ENCODE measurements at places on chromosomes 3 and 15. TPM values are rescaled to one million over a fixed set of nuclear protein-coding genes. Genes with fewer than 3 reads are reported as not detected.

- DNase-seq = no peak
Observed at GRCh38 chr15:26697913-26698312, 75.0 kb downstream of the GABRB3 start.

GRCh38 chr15:68492855-68493254 is 60.9 kb upstream of the ITGA11 start:
- no peak for DNase-seq

- no peak for DNase-seq
Observed at GRCh38 chr15:68598171-68599152, 19.7 kb downstream of the CORO2B start.

DNA sequence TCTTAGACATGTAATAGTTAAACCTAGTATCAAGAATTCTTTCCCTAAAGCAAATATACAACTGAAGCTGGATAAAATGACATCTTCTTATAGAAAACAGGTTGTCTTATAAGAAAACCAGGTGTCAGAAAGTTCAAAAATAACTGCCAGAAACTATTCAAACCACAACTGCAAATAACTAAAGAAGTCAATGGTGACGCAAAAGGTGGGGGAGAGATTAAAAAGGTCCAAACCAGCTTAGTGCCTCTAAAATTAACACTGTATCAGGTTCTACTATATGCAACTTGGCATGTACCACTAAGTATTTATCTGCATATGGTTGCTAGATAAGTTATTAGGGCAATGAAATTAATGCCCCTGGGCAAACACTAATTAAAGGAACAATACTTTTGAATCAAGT is 136.8 kb downstream of the TBL1XR1 start:
- DNase-seq = no peak

- DNase-seq = no peak
Observed at GRCh38 chr3:2516762-2517441, 418.2 kb downstream of the CNTN4 start.

- no peak for DNase-seq
Observed at GRCh38 chr3:61565569-61565968, 4.2 kb downstream of the PTPRG start.

- DNase-seq = no peak
Observed at GRCh38 chr3:177642042-177642803, 444.9 kb upstream of the TBL1XR1 start.

DNA sequence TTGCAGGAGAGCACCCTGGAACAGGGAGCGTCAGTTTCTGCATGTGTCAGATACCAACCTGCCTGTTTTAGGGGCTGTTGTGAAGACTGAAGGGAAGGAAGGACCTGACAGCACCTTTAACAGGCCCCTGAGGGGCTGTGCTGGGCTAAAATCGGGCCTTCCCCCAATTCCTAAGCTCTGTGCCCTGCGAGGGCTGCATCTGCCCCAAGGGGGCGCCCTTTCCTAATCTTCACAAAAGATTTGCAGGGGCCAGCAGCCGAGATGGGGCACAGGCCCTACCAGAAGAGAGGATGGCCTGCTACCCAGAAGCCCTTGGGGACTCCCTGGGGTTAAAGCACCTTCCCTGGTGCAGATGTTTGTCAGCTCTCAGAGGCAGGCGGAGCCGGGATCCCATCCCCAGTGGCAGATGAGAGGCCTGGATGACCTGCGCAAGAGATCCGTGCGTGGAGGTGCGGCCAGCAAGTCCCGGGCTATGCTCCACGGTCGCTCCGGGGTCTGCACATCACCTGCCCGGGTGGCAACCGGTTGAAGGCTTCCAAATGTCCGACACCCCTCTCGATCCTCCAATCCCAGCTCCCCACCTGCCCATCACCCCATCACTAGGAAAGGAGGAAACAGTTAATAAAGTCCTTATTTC is 53.6 kb downstream of the RHCG start:
- no peak for DNase-seq

GRCh38 chr3:181755959-181756358 is 44.2 kb downstream of the SOX2 start:
- no peak for DNase-seq

DNA sequence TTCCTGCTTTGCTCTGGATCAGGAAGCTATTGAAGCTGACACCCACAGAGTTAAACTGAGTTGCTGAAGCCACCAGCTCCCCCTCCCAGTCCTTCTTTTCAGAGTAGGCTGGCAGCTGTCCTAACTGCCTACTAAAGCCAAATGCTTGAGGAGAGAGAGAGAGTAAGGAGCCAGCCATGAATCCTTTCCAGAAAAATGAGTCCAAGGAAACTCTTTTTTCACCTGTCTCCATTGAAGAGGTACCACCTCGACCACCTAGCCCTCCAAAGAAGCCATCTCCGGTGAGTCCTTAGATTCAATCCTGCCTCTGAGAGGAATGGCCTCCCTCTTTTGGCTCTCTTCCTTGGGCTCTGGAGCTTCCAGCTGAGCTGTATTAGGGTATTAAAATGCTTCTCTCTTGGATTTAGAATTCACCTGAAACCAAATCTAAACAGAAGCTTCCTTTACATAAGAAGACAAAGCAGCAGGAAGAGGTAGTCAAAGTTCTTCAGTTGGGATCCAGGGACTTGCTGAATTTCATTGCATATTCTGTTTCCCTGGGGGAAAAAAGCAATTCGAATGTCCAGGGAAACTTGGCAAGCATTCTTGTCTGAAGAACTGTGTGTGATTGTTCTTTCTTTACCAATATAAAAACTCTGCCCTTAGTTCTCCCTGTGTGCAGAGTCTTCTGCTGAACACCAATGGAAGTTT is at the start of gene SLC15A2:
SLC15A2 (plus strand) TSS at position 101 of the 690 bp plus-strand sequence; CDS start at position 177, 76 bp downstream.
- no peak for DNase-seq

- no peak for DNase-seq
Observed at GRCh38 chr15:95866711-95867440, 463.6 kb upstream of the NR2F2 start.

- no peak for DNase-seq
Observed at GRCh38 chr3:197139586-197139985, 110.0 kb upstream of the MELTF start.

GRCh38 chr15:32923176-32923575 is 205.4 kb downstream of the GREM1 start:
- DNase-seq = no peak

DNA sequence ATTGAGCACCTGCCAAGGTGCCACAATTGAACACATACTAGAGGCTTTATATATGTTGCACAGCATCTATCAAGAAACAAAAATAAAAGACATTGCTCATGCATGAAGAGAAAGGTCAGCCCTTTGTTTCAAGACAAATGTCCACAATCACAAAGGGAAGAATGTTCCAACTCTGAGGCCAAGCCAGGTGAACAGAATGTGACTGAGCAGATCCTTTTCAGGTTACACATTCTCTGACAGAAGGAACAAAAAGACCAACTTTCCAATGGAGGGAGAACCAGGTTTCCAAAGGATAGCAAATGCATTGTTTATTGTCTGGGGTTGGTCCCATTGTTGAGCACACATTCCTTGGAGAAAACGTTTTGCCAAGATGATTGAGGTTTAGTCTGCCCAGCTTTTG is 50.2 kb upstream of the FAM174B start:
- DNase-seq = no peak

- no peak for DNase-seq
Observed at GRCh38 chr15:33960549-33960935, 7.8 kb upstream of the CHRM5 start.

DNA sequence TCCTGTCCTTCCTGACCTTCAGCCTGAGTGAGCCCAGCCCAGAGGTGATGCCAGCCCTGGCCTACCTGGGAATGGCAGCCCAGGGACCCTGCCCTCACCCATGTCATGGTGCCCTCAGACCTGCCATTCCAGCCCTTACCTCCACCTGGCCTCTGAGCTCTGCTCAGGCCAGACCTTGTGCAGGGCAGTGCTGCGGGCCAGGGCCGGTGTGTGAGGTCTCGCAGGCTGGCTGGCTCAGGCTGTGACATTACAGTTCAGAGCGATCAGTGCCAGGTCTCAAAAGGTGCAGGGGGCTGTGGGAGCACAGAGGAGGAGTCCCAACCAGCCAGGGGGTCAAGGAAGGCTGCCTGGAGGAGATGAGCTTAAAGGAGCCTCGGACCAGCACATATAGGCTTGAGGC is 6.4 kb upstream of the CPLX3 start:
- no peak for DNase-seq

DNA sequence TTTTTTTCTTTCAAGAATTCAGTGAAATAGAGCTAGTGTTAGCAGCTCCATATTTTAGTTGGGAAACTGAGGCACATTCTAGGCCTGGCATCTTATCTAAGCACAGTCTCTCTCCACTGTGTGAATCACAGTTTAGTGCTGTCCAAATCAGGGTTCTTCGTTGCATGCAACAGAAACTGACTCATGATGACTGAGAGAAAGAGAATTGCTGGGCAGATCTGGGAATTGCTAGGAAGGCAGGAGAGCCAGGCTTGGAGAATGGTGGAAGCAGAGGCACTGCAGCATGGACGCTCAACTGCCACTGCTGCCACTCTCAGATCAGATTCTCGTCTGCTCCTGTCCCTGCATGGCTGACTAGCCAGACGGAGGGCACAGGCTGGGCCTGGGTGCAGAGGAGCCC is 40.7 kb upstream of the CHST2 start:
- no peak for DNase-seq

- DNase-seq = peak; percentile 80
Observed at GRCh38 chr15:29268706-29269484, 727 bp downstream of the NSMCE3 start.

DNA sequence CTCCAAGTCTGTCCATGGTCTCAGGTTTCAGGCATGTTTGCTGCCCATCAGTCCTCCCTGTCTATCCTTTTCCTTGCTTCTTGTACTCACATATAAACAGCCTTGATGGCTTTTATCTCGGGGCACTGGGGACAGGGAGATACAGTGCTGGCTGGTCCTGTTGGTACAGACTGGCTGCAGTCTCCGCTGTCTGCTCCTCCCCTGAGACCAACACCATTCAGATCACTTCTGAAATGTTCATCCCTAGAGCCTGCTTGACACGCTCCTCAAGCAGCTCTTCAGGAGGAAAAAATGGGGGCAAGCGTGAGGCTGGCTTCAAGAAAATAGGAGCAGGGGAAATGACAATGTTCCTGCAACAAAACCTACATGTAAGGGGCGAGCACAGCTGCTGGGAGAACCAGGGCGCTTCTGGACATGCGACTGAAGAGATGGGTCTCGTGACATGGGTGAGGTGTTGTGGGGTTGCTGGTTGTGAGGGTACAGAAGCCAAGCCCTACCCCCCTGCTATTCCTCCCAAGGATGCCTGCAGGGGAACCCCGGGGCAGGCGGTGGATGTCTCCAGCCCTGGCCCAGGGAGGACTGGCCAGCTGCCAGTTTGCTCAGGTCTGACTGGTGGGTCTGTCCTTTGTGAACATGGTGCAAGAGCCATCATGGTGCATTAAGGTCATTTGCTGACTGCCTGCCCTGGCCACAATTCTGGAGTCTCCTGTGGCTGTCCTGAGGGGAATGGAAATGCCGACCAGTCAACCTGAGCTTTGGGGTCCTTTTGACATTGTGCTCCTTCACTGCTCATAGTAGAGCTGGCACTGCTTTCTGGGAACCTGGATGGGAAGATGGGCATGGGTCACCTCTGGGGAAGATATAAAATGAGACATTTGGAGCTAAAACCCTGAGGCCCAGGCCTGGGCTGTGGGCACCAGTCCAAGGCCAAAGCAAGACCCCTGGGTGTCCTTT is 40.1 kb downstream of the KY start:
- no peak for DNase-seq

- no peak for DNase-seq
Observed at GRCh38 chr3:151393941-151394340, 9.4 kb upstream of the P2RY12 start.

DNA sequence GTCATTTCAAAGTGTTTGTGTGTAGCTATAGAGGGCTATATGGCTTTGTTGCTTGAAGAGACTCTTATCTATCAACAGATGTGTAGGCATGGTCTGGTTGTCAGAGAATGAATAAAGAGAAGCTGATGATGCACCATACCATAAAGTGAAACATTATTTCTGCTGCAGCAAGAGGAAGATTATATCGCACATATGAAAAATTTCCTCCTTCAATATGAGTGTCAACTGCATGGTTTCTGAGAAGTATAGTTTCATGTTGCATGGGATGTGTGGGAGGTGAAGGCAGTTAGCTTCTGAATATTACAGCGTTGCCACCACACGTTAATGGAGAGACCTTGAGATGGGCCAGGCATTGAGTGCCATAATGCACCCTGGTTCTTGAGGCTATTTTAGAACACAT is 217.9 kb downstream of the SATB1 start:
- DNase-seq = no peak

DNA sequence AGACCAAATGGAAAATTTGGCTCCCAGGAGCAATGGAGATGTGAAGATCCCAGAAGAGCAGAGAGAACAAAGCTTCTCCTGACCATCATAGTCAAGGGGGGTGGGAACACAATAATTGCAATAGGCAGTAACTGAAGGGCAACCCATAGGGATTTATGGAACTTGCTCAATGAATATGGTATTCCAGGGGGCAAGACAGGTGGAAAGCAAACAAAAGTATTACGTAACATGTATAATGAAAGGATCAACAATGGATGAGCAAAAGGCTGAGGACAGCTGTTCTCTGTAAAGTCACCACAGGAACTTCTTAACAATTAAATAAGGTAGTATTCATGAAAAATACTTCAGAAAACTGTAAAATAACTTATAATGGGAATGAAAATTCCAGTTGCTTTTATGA is 226.1 kb downstream of the PCCB start:
- no peak for DNase-seq

GRCh38 chr3:5974630-5975322 is 787.3 kb downstream of the EDEM1 start:
- no peak for DNase-seq

DNA sequence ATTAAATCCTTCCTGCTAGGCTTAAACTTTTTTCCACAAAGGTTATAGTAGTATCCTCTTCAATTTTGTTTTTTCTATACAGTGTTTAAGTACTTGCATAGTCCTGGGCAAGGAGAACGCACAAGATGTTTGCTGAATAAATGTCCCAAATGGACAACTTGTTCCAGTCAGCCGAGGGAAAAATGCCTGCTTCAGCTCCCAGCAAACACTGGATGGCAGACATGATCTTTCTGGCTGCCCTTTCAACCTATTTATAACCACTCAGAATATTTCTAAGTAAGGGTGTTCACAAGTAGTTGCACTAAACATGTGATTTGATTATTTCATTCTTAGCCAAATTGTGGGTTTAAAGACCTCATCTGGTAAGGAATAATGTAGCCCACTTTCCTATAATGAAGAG is 29.8 kb downstream of the GNB4 start:
- DNase-seq = no peak

GRCh38 chr15:39976291-39977274 is 42.7 kb downstream of the EIF2AK4 start:
- DNase-seq = peak; percentile 82

DNA sequence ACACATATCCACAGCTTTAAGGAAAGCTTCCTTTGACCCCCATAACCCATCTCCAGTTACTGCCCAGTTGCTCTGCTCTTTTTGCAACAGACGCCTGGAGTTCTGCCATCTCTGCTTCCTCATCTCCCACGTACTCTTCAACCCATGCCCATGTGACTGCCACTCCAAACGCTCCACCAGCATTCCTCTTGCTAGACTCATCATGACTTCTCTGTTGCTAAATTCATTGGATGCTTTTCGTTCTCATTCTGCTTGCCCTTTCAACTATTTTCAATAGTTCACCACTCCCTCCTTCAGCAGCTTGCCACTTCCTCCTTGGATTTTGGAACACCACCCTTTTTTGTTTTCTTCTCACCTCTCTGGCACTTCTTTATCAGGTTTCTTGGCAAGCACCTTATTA is 2.7 kb upstream of the KNSTRN start:
- DNase-seq = peak; percentile 75

- no peak for DNase-seq
Observed at GRCh38 chr3:25587094-25587493, 77.6 kb downstream of the TOP2B start.

The PPARG gene
- polyA plus RNA-seq = 96.1 TPM

The GNAT1 gene
- polyA plus RNA-seq = not detected

The CHRNA3 gene
- 0.23 TPM for polyA plus RNA-seq

The CIAO2A gene
- 118 TPM for polyA plus RNA-seq

The ADGRG7 gene
- polyA plus RNA-seq = 7.4 TPM

The ADAMTSL3 gene
- 0.60 TPM for polyA plus RNA-seq

The CLRN1 gene
- not detected for polyA plus RNA-seq

The SRPRB gene
- 33.3 TPM for polyA plus RNA-seq

All from sigmoid colon (tissue), 7 donors.